ENCODE measurements at places on chromosomes 4 and X. TPM values are rescaled to one million over a fixed set of nuclear protein-coding genes. Genes with fewer than 3 reads are reported as not detected.

Gene SULT1B1
- total RNA-seq, result 0.99 TPM

GRCh38 chr4:8553216-8553615, 27.0 kb upstream of the GPR78 start:
- no peak for DNase-seq

DNA sequence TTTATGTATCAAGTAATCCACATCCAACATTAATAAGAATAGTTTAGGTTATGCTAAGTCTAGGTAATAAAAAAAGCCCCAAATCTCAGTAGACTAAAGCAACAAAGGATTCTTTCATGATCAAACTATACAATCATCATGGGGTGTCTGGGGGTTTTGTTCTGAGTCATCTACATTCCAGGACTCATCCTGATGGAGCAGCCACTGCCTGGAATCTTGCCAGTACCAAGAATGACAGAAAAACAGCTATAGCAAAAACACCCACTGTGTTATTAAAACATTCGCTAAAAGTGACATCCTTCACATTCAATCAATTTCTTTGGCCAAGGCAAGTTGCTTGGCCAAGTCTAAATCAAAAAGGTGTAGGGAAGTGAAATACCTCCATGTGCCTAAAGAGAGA, 3.9 kb upstream of the ARHGEF38 start:
- DNase-seq, result no peak

Gene GAK
- 38.1 TPM for total RNA-seq

Gene SETD7
- total RNA-seq, result 52.1 TPM

- no peak for DNase-seq
These were observed 64.9 kb downstream of the POLR2B start for GRCh38 chr4:57043347-57044251.

DNA sequence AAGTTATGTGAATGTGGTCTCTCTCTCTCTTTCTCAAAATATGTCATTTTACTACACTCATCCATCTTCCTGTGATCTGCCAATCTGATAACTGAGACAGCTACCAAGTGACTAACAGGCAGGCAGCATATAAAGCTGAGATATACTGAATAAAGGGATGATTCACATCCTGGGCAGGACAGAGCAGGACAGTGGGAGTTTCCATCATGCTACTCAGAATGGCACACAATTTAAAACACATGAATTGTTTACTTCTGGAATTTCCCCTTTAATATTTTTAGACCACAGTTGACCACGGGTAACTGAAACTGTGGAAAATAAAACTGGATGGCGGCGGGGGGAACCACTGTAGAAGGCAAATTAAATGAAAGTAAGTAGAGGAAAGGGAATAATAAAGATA, 58.6 kb upstream of the DCTD start:
- no peak for DNase-seq
